ENCODE measurements at places on chromosomes 13 and 19. TPM values are rescaled to one million over a fixed set of nuclear protein-coding genes. Genes with fewer than 3 reads are reported as not detected.

Gene TCF3
- 162 TPM for total RNA-seq

Gene LPAR6
- not detected for total RNA-seq

Gene F10
- total RNA-seq: 34.3 TPM

Gene ZNF471
- not detected for total RNA-seq

Gene CLN5
- 15.4 TPM for total RNA-seq

Gene SIN3B
- total RNA-seq: 56.3 TPM

Gene FFAR2
- not detected for total RNA-seq

Gene CASP14
- total RNA-seq: not detected

Gene PRODH2
- 0.28 TPM for total RNA-seq

Gene ERICH6B
- total RNA-seq: not detected

DNA sequence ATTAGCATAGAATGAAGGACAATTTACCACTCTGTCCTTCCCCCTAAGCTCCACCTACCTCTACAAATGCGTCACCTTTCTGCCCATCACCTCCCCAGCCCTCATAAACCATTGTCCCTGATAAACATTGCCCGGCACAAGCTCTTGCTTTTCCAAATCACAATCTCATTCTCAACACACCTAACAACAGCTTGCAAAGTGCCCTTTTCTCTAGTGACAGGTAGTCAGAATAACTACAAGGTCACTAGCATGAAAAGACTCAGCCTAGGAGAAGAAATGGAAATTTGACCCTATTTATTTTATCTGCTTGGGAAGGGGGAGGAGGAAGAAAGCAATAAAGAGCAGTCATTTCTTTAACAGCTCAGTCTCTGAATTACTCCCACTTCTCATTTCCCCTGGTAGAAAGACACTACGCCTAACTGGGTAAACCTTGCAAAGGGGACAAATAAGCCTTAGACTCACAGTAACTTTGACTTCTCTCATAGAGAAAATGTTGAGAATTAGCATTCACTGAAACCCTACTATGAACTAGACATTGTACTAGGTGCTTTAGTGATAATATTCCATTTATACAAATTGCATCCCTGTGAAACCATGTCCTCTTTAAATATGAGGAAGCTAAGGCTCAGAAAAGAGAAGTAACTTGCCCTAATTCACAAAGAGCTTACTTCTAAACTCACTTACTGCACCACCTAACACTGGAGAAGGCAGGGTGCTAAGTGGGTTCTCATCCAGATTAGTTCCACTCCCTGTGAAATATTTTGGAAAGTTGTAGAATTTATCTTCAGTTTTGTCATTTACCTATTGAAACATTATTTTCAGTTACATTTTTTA lies 116.2 kb upstream of the FNDC3A start:
- H3K36me3 ChIP-seq: no peaks in the 10 kb centered on the region
- no peak overlapping the region for H3K4me3 ChIP-seq
- no peak for DNase-seq
- no peak overlapping the region for H3K27ac ChIP-seq

DNA sequence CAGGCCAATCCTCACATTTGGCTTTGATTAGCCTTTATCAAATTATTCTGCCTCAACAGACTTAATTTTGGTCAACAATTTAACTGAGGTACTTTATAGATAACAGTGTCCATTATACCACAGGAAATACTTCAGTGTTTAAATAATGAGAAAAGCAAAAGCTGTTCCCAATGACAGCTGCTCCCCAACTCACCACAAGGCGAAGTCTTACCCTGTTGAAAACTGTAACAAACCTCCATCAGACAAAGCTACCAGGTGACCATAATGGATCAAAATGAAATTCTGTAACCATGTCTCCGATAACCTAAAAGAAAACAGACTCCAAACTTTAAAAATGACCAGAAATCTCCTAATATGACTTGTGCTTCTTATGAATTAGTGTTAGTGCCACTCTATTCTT lies 50.3 kb downstream of the ZNF44 start:
- DNase-seq: no peak
- H3K27ac ChIP-seq: no peak overlapping the region
- H3K4me3 ChIP-seq: no peak overlapping the region
- H3K27me3 ChIP-seq: no peaks in the 10 kb centered on the region

GRCh38 chr19:46764817-46765291 lies 18.6 kb upstream of the STRN4 start:
- H3K4me3 ChIP-seq: no peak overlapping the region
- no peaks in the 10 kb centered on the region for H3K27me3 ChIP-seq
- H3K27ac ChIP-seq: no peak overlapping the region
- DNase-seq: no peak
- H3K4me1 ChIP-seq: peaks cover 10% of the 10 kb centered on the region
- H3K36me3 ChIP-seq: no peaks in the 10 kb centered on the region

DNA sequence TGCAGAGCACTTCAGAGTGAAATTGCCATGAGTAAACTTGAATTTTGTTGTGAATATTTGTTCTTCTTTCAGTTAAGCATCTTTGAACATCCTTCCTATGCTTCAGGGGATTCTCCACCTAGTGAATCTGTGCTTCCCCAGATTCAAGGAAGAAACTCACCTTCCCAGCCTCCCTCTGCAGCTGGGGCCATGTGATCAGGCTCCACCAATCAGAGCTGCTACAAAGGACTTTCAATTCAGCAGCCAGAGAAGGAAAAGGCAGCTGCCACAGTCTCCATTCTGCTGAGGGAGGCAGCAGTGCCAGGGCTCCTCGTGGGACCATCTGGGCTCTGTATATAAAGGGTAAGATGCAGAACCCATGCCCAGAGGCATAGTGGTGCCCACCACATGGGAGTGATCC lies 89.7 kb upstream of the SIAH3 start:
- no peak overlapping the region for H3K27ac ChIP-seq
- H3K4me1 ChIP-seq: no peaks in the 10 kb centered on the region
- no peak for DNase-seq
- peaks cover 2% of the 10 kb centered on the region for H3K27me3 ChIP-seq
- H3K4me3 ChIP-seq: no peak overlapping the region

GRCh38 chr19:3123088-3123721 lies 12.6 kb upstream of the GNA15 start:
- no peak for DNase-seq
- no peak overlapping the region for H3K27ac ChIP-seq
- no peaks in the 10 kb centered on the region for H3K36me3 ChIP-seq
- H3K4me3 ChIP-seq: no peak overlapping the region
- H3K4me1 ChIP-seq: no peaks in the 10 kb centered on the region

DNA sequence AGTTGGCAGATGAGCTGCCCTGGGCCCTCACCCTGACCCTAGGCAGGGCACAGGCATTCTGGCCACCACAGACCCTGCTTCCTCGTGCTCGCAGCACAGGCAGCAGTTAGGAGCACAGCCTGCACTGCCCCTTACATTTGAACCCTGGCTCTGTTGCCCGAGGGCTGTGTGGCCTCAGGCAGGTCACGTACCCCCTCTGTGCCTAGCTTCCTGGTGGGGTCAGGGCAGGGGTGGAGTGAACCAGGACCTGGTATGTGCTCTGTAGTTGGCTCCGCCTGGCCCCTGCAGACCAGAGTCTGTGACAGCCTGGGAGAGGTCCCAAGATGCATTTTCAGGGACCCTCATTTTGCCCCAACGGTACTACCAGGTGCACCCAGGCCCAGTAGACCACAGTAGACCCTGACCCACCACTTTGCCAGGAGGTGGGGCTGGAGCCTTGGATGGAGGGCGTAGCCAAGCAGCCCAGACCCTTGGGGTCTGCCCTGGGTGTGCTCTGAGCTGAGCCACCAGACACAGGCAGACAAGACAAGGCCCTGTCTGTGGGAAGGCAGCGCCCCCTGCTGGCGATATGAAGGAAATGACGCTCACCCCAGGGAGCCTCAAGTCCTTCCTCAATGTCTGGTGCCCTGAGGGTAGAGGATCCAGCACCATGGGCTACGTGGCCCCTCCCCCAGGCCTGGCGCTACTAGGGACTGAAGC lies 9.1 kb downstream of the LYL1 start:
- no peak overlapping the region for H3K27ac ChIP-seq
- H3K27me3 ChIP-seq: no peaks in the 10 kb centered on the region
- no peaks in the 10 kb centered on the region for H3K4me1 ChIP-seq
- no peak overlapping the region for H3K4me3 ChIP-seq

GRCh38 chr19:1110809-1111640 lies 7.2 kb downstream of the GPX4 start:
- no peak overlapping the region for H3K27ac ChIP-seq
- H3K36me3 ChIP-seq: peaks cover 1% of the 10 kb centered on the region
- H3K27me3 ChIP-seq: no peaks in the 10 kb centered on the region
- H3K4me1 ChIP-seq: peaks cover 5% of the 10 kb centered on the region
- DNase-seq: no peak
- no peak overlapping the region for H3K4me3 ChIP-seq

- H3K4me1 ChIP-seq: peaks cover 4% of the 10 kb centered on the region
- no peak for DNase-seq
- H3K27ac ChIP-seq: no peak overlapping the region
- H3K4me3 ChIP-seq: no peak overlapping the region
- no peaks in the 10 kb centered on the region for H3K36me3 ChIP-seq
Measured at GRCh38 chr19:4474514-4475022, 2.5 kb downstream of the HDGFL2 start.

GRCh38 chr19:19131989-19132388 lies 6.3 kb downstream of the TMEM161A start:
- H3K27me3 ChIP-seq: no peaks in the 10 kb centered on the region
- no peaks in the 10 kb centered on the region for H3K4me1 ChIP-seq
- DNase-seq: no peak
- H3K36me3 ChIP-seq: no peaks in the 10 kb centered on the region
- no peak overlapping the region for H3K4me3 ChIP-seq
- H3K27ac ChIP-seq: no peak overlapping the region

GRCh38 chr19:57118848-57119247 lies 937 bp upstream of the USP29 start:
- H3K4me3 ChIP-seq: no peak overlapping the region
- H3K4me1 ChIP-seq: no peaks in the 10 kb centered on the region
- no peak overlapping the region for H3K27ac ChIP-seq
- H3K36me3 ChIP-seq: no peaks in the 10 kb centered on the region

DNA sequence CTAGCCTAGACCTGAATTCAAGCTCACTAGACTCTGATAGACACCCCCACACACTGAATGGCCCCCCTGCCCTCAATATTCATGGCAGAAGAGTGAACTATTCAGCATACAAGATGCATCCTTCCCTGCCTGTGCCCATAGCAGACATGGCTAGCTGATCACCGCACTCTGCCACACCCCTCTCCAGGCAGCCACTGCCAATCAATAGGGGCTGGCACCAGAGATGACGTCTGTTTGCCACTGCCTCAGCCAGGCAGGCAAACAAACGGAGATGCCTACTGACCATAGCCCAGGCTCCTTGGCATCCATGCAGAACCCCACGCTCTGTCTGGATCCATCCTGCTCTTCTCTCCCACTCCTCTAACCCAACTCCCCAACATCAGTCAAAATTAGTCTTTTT lies 13.8 kb upstream of the NPAS1 start:
- H3K27ac ChIP-seq: no peak overlapping the region
- H3K4me1 ChIP-seq: no peaks in the 10 kb centered on the region
- DNase-seq: no peak
- no peak overlapping the region for H3K4me3 ChIP-seq
- no peaks in the 10 kb centered on the region for H3K36me3 ChIP-seq
- H3K27me3 ChIP-seq: no peaks in the 10 kb centered on the region

Measured in Caco-2 (cell line).